Lower lobe of right lung (tissue), 2 donors: ENCODE measurements at places on chromosomes 11 and 22.
A peak's percentile ranks its signal among the peaks of the same experiment; 100 is the strongest.

GRCh38 chr22:38456841-38457699 is 2.1 kb upstream of the KCNJ4 start:
- DNase-seq: no peak

DNA sequence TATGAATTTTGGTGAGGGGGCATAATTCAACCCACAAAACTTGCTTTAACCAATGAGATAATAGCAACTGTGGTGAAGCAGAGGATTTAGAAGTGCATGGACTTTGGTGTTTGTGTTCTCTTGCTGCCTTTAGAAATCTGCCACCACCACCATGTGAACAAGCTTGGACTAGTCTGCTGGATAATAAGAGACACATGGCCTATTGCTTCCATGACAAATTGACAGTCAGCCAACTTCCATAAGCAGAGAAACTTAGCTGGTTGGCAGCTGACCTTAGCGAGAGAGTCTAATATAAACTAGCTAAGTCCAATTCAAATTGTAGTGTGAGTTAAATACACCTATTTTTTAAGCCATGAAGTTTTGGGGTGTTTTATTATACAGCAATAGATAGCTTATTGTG is 482.1 kb upstream of the ANO5 start:
- DNase-seq: no peak

DNA sequence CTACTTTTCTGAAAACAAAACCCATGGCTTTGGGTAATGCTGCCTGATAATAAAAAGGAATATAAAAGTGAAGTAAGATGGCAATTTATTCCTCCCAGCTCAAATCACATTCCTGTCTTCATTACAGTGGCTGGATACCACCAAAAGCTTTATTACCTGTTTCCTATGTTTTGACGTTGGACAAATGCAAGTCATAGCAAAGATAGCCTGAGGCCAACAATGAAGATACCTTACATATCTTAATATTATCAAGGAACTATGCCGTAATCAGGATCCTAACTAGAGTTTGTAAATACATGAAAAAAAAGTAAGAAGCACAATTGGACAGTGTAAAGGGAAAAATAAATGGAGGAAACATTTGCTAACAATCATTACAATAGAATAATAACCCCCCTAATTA is 202.4 kb downstream of the SOX6 start:
- DNase-seq: no peak

DNA sequence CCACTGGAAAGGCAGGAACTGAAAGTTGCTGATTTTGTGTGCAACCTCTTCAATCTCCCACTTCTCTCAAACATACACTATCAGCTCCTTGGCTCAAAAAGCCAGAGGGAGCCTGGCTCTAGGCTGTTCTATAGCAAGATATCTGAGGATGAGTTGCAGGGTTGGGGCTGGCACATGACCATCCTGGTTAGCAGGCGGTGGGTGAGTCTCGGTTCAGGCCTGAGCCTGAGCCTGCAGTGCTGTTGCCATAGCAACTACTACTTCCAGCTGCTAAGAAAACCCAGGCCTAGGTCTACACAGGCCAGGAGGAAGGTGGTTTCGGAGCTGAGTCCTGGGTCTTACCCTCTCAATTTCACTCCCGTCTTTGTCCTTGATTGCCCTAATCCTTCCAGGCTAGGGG is 39.0 kb downstream of the CWC15 start:
- DNase-seq: no peak

DNA sequence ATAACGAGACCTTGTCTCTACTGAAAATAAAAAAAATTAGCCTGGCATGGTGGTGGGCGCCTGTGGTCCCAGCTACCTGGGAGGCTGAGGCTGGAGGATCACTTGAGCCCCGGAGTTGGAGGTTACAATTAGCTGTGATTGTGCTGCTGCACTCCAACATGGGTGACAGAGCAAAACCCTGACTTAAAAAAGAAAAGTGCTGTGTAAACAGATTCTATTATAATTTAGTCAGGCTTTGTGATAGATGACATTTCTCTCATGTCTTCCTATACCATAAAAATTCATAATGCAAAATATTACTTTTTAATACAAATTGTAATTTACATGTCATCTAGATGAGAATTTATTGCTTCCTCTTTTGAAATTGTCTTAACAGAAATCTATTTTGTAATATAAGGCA is 94.1 kb downstream of the MTMR3 start:
- no peak for DNase-seq

- peak; percentile 52 for DNase-seq
Measured at GRCh38 chr22:18968011-18968749, 32.1 kb upstream of the PRODH start.

DNA sequence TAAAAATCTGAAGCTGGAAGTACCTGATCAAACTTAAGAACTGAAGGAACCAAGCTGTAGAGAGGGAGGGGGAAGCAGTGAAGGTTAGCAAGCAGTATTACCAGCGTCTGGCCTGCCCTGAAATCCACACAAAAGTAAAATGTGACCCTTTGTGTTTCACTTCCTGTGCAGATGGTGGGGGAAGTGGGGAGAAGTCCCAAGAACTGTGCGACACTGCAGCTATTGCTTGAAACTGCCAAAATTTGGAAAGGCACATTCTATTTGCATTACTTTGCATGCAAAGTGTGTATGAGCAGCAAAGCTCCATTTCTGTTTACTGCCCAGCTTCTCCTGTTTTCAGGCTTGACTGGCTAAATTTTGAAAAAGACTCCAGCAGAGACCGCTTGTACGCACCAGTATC is 72.1 kb upstream of the BMAL1 start:
- DNase-seq: no peak

GRCh38 chr11:128304666-128305485 is 282.5 kb downstream of the ETS1 start:
- DNase-seq: no peak
